ENCODE measurements at places on chromosomes 5 and 9.

DNA sequence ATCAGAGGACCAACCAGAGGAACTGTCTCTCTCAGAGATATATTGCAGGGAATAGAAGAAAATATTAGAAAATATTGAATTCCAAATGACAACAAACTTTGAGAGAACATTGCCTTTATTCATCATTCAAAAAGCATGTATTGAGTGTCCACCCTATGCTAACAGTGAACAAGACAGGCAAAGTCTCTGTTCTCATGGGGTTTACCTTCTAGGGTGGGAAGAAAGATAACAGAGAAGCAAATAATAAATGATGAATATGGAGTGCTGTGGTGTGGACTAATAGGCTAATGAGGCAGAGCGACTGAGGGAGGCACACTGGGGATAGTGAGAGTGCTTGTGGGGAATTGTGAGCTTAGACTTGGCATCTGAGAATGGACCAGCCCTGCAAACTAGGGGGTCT is 43.4 kb upstream of the SHB start:
- no peak overlapping the region for H3K4me3 ChIP-seq
- peaks cover 39% of the 10 kb centered on the region for H3K27me3 ChIP-seq
- no peaks in the 10 kb centered on the region for H3K4me1 ChIP-seq
- no peak for DNase-seq
- no peak overlapping the region for H3K27ac ChIP-seq

DNA sequence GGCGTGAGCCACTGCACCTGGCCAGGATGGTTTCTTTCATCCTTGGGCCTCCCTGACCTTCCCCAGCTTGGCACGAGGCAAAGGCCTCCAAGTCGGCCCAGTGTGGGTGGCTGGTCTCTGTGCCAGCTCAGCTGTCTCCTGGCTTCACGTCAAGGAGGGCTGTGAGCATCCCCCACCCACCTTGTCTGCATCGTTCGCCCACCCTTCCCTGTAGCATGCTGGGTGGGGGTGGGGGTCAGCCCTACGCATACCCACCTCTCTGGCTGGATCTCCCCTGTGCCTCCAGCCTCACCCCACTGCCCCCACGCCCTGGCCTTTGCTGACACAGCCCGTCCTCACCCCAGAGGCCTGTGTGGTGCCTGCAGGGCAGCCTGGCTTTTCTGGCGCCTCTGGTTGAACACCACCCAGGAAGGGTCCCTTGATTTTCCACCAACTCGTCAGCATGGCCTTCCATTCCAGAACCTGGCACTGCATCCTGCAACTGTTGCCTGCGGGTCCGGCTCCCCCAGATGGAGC is 8.8 kb upstream of the WDR5 start:
- H3K27ac ChIP-seq: no peak overlapping the region
- H3K36me3 ChIP-seq: peaks cover 2% of the 10 kb centered on the region
- H3K4me1 ChIP-seq: peaks cover 5% of the 10 kb centered on the region
- H3K4me3 ChIP-seq: no peak overlapping the region
- peaks cover 15% of the 10 kb centered on the region for H3K27me3 ChIP-seq
- no peak for DNase-seq

DNA sequence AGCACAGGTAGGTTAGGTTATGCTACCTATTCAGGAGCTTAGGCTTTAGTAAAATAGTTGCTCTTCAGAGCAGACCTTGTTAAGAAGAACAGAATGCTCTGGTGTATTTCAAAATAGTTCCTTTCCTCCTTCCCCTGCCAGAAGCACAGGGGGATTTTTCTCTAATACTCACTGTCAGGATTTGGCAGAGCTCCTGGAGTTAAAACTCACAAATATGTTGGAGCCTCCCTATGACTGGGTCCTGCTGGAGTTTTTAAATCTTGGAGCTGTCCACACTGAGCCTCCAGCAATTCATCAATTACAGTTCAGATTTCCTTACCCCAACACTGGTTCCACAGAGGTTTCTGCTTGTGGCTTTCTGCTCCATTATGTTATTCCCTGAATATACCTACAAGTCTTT is 1233.8 kb upstream of the WWC1 start:
- no peaks in the 10 kb centered on the region for H3K36me3 ChIP-seq
- H3K4me3 ChIP-seq: no peak overlapping the region

- H3K4me1 ChIP-seq: no peaks in the 10 kb centered on the region
- DNase-seq: no peak
- H3K27me3 ChIP-seq: peaks cover 43% of the 10 kb centered on the region
Measured at GRCh38 chr5:179326122-179326927, 18.9 kb downstream of the ADAMTS2 start.

DNA sequence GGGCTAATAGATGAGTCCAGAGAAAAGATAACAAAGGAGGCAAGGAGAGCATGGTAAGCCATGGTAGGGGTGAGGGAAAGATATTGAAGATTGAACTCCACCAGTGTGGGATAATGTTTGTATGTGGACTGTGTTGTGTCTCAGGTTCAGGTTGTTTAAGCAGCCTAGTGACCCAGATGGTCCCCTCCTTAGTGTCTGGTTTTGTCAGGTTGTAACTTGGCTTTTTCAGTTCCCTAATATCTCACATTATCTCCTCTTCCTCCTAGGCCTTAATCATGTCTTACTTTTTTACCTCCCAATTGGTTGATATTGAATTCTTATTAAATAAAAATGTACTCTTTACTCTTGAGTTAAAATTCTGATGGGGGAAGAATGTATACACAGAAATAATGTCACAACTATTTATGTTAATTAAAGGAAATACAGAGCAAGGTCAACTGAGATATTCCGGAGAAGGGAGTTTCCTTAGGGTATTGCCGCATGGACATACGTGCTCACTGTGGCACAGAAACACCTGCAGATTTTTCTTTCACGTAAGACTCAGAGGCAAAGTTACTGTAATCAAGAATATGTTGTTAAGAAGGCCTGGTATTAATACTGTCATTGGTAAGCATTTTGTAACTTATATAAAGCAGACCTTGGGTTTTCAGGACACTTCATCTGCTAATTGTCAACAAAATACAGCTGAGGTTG is 23.4 kb upstream of the SH3GL2 start:
- H3K27ac ChIP-seq: no peak overlapping the region
- H3K36me3 ChIP-seq: no peaks in the 10 kb centered on the region
- no peak for DNase-seq
- no peaks in the 10 kb centered on the region for H3K27me3 ChIP-seq
- H3K4me1 ChIP-seq: no peaks in the 10 kb centered on the region

DNA sequence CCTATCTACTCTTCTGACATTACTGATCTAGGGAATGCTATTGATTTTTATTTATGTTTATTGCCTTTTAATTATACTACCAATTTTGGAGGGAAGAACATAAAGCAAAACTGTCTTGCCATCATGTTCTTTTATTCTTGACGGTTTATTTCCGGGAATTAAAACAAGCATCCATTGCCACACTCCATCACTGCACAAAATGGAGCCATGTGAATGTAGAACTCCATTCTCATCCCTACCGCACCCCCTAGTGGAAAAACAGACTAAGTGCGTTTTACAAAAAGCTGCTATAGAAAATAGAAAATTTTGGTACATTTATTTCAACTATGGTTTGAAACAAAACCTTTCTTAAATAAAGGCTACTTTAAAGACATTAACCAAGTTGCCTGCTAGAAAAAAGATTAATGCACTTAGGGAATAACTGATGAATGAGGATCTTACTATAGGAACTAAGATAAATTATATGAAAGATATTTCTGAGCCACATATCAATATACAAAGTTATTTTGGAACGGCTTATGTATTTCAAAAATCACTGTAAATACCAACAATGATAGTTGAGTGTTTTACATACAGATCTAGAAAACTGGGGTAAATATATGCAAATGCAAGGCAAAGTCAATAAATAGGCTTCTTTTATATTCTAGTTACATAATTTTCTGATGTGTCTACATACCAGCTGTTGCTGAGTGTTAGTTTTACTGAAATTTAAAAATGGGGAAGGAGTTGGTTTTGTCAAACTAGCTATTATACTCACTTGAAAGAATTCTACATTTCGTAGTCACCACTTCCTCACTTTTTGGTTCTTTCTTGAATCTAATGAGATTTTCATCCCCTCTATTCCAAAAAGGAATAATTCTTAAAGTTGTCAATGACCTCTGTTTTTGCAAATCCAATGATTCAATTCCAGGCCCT is 26.5 kb downstream of the OXCT1 start:
- H3K27ac ChIP-seq: no peak overlapping the region
- no peak overlapping the region for H3K4me3 ChIP-seq
- peaks cover 11% of the 10 kb centered on the region for H3K36me3 ChIP-seq

DNA sequence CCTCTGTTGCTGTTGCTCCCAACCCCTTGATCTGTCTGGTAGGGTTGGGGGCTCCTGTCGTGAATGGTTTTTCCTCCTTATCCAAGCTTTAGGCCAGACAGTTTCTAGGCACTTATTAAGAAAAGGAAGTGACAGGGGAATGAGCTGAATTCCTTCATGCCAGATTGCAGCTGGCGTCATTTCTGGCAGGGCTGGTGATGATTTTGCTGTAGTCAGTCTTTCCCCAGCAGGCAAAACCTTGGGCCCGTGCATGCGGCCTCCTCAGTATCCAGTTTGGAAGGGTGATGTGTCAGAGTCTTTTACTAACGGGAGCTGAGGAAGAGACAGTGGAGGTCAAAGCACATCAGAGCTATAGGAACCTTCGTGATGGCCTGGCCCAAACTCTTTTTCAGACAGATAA is 58.8 kb downstream of the COL27A1 start:
- no peak for DNase-seq
- no peak overlapping the region for H3K4me3 ChIP-seq
- no peak overlapping the region for H3K27ac ChIP-seq

GRCh38 chr5:380701-381309 is 59.3 kb downstream of the AHRR start:
- peaks cover 11% of the 10 kb centered on the region for H3K27me3 ChIP-seq
- no peak for DNase-seq
- no peak overlapping the region for H3K4me3 ChIP-seq
- H3K36me3 ChIP-seq: peaks cover 2% of the 10 kb centered on the region
- H3K4me1 ChIP-seq: no peaks in the 10 kb centered on the region

- no peaks in the 10 kb centered on the region for H3K27me3 ChIP-seq
- H3K36me3 ChIP-seq: peaks cover 2% of the 10 kb centered on the region
- H3K4me3 ChIP-seq: no peak overlapping the region
- H3K4me1 ChIP-seq: peaks cover 18% of the 10 kb centered on the region
- H3K27ac ChIP-seq: no peak overlapping the region
Measured at GRCh38 chr9:137396227-137396626, 26.7 kb downstream of the EXD3 start.

All from central memory CD8-positive, alpha-beta T cell (primary cell).